Stimulated activated CD8-positive, alpha-beta memory T cell treated with anti-CD3 and anti-CD28 coated beads, Interleukin-15, amount 100 ng/mL, for 4 hours (primary cell): ENCODE measurements at places on chromosomes 2 and 18.

GRCh38 chr2:22626621-22627020, 758.4 kb upstream of the KLHL29 start:
- no peak for DNase-seq

DNA sequence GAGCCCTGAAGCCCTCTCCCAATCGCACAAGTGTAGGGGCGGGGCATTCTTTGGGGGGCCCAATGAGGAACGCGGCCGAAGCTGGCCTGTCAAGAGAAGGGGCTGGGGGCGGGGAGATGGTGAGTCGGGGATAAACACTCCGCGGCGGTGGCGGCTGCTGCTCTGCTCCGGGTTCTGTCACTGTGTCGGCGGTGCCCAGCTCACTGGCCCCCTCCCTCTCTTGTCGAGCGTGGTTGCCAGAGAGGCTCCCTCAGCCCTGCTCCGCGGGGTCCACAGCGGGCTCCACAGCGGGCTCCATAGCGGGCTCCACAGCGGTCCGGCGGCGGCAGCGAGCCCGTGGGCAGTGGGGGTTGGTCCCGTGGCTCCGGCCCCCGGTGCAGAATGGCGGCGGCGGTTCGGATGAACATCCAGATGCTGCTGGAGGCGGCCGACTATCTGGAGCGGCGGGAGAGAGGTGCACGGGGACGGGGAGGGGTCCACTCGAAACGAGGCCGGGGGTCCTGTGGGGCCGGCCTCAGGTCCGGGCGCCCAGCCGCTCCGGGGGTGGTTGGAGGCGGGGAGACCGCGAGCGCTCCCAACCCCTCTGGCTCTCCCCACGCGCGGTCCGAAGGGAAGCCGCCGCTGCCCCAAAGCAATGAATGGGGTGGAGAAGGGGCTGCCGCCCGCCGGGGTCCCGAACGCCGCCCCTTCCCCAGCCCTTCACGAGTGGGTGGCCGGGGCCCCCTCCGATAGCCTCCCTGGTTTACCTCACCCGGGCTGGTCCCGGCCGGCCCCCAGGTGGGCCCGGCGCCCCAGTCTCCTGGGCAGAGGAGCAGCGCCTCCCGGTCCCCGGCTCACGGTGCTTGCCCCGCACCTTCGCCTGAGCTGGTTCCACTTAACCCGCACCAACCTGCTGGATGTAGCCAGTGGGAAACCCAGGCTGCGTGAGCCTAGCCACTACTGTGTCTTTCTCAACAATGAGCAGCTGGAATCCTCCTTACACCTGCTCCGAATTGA, at the start of gene MXD1:
TSS of gene MXD1 (plus strand) at position 160 of the 996 bp plus-strand sequence. CDS start at position 382, 222 bp downstream.
- DNase-seq = no peak

DNA sequence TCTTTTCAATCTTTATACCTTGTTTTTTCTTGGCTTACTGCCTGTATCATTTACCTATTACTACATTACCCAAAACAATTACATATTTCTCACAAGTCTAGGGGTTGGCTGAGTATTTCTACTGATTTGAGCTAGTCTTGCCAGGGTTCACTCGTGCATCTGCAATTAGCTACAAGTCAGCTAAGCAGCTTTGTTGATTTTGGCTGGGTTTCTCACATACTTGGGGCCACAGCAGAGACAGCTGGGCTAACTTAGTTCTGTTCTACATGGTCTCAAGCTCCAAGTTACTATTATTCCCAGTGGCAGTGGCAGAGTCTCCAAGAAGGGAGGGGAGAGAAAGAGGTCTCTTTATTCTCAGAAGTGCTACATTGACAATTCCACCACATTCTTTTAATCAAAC, 54.7 kb upstream of the SP5 start:
- no peak for DNase-seq

GRCh38 chr2:28248511-28248910, 144.1 kb upstream of the FOSL2 start:
- no peak for DNase-seq

- no peak for DNase-seq
Measured at GRCh38 chr2:206031950-206032567, 53.9 kb downstream of the INO80D start.

DNA sequence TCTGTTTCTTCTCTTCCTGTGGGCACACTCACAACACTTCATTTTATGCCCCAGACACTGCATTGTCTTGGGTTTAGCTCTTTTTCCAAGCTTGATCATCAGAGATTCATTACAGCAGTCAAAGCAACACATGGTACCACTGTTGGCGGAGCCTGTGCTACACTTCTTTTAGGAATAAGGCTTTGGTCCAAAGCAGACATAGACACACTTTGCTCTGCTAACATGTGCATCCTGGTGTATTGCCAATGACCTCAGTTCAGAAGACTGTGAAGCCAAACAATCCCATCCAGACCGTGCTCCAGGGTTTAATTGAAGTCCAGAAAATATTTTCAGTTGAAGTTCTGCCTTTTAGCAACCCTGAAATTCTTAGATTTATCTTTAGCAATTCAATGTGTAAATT, 354.6 kb upstream of the RAB12 start:
- DNase-seq = no peak

- no peak for DNase-seq
Measured at GRCh38 chr2:95393901-95394300, 8.6 kb upstream of the FAHD2A start.

DNA sequence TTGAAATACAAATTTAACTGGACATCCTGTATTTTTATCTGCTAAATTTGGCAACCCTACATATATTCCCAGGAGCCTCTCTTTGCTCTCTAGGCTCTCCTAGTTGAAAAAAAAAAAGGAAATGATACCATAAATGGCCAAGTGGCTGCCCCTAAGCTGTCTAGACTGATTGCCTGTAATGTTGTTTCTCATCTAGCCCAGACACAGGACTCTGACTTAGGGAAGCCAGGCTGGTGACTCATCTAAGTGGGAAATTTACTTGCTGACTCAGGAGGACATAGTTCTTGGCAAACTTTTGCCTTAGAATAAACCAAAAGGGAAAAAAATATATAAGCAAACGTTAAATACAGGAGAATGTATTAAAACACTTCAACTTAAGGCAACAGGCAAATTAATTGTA, 14.6 kb upstream of the ITGAV start:
- DNase-seq = no peak

GRCh38 chr18:10404168-10404567, 50.3 kb upstream of the APCDD1 start:
- DNase-seq = no peak

DNA sequence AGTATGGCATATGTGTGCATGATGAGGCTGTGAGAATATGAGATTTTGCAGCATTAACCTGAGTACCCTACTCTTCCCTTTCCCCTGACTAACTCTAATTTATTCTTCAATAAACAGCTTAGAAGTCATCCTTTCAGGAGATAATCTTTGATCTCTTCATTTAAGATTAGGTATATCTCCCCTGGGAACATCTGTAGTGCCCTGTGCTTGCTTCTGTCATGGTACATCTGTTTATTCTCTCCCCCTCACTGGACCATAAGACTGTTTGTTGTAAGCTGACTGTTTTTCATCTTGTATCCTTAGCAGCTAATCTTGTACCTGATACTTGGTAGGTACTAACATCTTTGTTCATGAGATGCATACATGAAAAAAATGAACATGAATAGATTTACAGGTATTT, 83.1 kb downstream of the MBD5 start:
- no peak for DNase-seq

GRCh38 chr2:9707008-9707407, 76.2 kb upstream of the YWHAQ start:
- DNase-seq = no peak

DNA sequence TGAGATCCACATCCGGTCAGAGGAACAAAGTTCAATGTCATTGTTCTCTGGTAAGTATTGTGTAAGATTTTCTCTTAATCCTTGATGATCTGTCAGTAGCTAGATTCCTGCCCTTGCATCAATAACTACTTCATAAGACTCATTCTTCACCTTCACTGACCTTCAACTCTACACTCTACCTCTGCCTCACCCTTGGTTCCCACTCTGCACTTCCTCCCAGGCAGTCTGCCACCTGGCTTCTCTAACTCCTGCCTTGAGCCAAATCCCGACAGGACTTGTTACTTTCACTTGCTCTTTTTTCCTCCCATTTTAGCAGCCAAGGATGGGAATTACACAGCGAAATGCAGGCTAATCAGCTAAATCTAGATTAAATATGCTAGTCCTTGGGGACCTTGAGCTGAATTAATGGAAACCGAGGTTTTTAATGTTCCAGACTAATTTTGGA, 190.7 kb downstream of the DLGAP1 start:
- DNase-seq = no peak

DNA sequence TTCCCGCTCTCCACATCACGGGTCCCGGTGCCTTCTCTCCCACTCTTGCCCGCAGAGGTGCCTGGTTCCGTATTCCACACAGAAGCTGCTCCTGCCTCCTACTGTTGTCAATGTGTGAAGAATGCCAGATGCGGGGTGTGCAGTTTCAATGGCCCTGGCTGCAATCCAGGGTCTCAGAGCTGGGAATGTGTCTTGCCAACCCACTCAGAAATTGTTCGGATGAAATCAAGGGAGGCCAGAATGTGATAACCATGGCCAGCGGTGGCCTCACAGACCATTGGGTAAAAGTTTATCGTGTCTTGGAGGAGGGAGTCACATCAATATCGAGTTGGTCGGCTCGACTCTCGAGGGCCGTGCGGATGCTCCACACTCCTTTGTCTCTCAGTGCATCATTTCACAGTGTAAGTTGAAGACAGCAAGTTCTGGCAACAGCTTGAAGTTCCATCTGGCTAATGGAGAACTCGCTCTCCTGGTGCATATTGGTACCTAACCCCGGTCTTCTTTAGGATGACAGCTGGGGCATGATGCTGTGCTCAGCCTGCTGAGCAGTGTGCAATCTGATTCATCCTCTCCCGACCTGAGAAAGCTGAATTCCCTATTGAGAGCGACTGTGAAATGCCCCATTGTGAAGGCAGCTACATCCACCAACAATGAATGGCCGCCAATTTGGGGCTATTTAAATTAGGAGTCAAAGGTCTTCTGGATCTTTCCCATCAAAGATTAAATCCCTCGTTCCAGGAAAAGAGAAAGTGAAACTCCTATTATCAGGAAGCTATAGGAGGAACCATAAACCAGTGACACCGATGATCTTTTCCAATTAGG, 389.0 kb downstream of the SOX11 start:
- DNase-seq = no peak

DNA sequence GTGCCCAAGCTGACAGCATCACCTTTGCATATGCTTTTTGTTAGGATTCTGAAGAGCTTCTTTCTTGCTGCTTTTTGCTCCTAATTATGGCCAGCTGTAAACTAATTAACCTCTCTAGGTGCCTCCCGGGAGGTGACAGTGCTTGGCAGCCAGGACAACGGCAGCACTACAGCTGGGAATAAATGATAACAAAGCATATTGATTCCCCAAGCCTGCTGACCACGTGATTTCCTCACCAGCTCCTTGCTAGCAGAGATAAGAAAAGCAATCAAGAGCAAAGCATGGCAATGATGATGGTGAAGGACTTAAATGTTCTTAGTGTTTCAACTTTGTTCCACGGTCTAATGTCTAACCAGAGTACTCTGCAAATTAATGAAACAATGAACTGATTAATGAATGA, 1074.4 kb upstream of the GYPC start:
- no peak for DNase-seq

GRCh38 chr2:18172607-18173006, 294.1 kb downstream of the KCNS3 start:
- no peak for DNase-seq

DNA sequence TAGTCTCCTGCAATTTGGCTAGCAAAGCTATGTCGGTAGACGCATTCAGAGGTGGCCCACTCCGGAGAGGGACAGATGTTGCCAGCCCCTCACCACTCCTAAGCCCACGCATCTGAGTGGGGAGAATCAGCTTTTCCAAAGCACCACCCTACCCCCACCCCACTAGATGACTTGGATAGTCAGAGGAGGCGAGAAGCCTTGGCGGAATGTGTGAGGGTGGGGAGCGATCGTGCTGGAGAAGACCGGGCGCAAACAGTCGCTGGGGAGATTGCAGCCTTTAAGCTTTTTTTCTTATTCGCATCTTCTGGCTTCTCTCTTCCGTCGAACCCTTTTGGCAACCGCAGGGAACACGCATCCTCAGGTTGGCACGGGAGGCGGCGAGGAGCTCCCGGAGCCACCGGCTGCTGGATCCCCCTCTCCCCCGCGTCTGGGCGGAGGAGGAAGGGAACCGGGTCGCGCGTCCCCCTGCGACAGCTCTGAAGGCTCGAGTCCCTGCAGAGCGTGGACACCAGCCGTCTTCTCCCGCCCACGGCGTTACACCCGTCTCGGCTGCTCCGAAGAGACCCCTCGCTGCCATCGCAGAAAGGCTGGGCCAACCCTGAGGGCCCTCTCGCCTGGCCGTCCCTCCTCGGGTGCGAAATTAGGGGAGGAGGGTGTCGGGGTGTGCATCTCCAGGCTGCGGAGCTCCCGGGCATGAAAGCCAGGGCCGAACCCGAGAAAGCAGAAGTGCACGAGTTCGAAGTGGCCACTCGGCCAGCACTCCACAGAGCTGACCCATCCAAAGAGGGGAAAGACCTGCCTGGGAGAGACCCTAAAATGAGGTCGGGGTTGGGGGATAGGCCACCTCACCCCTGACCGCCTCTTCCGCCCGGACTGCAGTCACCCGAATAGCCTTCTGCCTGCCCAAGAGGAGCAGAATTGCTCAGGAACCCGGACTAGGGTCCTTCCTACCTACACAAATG, 12.2 kb downstream of the EVX2 start:
- no peak for DNase-seq

DNA sequence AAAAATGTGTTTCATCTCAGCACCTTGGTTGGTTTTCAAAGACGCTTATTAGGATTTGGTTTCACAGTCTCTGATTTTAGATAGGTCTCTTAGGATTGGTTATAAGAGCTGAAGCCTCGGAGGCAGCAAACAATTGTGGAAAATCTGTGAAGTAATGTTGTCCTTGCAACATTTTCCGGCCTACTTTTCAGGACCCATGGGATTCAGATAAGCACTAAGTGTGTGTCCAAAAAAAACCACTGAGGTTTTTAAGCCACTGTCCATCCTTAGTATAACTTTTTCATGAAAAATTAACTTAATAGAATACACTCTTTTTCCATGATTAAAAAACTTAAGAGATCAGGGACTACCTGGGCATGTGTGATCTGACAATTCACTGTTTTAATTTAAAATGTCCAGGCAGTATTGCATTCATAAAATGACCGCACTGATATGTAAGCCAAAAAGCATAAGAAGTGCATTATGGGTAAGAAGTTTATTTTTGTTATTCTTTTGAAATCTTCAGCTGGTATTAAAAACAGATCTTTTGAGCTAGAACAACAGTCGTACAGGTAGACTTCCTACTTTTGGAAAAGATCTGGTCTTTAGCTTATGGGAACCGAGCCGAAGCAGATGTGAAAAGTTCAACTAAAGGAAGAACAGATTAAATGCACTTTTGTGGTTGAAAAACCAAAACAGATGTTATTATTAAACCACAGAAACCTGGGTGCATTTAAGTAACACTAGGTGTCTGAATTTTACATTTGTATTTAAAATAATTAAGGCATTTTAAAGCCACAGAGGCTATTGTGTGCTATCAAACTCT, 479.4 kb upstream of the ZEB2 start:
- DNase-seq = no peak

DNA sequence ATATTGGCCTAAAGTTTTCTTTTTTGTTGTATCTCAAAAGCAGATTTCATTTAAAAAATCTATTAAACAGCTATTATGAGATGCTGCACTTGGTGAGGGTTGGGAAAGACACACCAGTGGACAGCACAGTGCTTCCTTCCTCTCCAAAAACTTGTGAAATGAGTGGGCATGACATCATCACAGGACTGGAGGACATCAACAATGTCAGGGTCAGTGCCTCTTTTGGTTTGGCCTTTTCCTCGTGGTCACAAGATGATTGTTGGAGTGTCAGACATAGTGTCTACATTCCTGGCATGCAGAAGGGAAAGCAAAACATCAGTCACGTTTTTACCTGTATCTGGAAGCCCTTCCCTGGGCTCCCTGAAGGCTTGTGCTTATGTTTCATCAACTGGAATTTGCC, 49.6 kb downstream of the IL1R2 start:
- no peak for DNase-seq

GRCh38 chr2:8298783-8299182, 383.1 kb upstream of the ID2 start:
- DNase-seq = no peak
